Stimulated activated CD4-positive, alpha-beta T cell treated with anti-CD3 and anti-CD28 coated beads, TNF-alpha, amount 100 ng/mL, for 24 hours (primary cell): ENCODE measurements at places on chromosomes 6 and 20.

DNA sequence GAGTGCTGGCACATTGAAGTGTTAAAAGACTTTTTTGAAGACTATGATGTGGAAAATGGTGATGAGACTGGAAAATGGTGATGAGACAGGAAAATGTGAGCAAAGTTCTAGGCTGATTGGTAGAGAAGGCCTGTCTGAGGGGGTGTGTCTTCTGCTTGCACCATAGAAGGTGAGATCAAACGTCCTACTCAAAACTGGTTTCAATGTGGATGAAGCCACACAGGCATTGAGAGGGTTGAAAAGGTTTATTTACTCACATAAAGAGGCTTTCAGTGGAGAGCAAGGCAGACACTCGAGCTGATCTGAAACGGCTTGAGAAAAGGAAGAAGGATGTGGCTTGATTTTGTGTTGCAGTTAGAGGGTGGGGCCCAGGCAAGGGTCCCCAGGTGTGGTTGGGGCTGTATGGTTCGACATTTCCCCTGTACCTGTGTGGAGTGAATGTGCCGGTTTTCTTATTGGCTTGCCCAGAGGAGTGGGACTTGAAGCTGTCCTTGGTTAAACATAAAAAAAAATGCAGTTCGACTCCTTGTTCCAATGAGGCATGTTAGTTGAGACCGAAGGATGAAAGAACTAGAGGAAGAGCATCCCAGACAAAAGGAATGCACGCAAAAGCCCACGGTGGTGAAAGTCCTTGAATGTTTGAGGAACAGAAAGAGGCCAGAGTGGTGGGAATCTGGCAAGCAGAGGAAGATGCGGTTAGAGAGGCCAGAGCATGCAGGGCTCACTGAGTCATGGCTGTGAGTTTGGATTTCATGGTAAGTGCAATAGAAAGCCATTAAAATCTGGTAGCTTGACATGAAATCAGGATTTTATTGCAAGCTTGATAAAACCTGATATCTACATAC is 172.3 kb downstream of the EPM2A start:
- no peak for DNase-seq

DNA sequence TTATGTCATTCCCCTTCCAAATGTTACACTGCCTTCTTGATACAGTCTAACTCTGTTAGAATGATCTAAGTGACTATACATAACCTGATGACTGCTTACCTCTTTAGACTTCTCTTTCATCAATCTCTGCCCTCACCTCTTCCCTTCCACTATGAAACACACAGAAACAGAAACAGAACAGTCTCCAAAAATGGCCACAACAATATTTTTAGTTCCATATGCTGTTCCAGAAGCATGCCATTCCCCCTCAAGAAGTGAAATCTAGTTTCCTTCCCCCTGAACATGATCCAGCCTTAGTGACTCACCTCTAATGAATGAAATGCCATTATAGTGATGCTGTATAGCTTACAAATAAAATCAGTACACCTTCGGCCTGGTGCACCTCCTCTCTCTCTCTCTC is 229.3 kb upstream of the TENT5A start:
- DNase-seq, result no peak

GRCh38 chr20:2820084-2820895 is 4.1 kb downstream of the TMEM239 start:
- DNase-seq, result no peak

DNA sequence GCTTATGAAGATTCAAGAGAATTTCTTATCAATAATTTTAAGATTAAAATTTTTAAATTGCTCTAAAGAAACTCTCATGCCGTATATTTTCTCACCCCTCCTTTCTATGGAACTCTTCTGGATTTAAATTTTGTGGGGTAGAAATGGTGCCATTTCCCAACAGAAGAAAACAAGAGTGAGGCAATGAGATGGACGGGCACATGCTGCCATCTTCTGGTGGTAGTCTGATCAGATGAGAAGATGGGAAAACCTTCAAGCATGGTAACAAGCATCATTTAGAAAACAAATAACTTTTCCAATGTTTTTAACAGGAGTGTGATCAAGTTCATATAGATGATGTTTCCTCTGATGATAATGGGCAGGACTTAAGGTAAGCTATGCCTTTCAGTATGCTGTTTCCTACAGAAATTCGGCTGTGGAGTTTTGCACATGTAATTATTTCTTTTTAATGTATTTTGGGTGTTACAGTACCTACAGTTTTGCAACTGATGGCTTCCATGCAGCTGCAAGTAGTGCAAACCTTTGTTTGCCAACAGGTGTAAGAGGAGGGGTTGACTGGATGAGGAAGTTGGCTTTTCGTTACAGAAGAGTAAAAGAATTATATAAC is 271.4 kb downstream of the EYA4 start:
- DNase-seq, result peak; percentile 29

DNA sequence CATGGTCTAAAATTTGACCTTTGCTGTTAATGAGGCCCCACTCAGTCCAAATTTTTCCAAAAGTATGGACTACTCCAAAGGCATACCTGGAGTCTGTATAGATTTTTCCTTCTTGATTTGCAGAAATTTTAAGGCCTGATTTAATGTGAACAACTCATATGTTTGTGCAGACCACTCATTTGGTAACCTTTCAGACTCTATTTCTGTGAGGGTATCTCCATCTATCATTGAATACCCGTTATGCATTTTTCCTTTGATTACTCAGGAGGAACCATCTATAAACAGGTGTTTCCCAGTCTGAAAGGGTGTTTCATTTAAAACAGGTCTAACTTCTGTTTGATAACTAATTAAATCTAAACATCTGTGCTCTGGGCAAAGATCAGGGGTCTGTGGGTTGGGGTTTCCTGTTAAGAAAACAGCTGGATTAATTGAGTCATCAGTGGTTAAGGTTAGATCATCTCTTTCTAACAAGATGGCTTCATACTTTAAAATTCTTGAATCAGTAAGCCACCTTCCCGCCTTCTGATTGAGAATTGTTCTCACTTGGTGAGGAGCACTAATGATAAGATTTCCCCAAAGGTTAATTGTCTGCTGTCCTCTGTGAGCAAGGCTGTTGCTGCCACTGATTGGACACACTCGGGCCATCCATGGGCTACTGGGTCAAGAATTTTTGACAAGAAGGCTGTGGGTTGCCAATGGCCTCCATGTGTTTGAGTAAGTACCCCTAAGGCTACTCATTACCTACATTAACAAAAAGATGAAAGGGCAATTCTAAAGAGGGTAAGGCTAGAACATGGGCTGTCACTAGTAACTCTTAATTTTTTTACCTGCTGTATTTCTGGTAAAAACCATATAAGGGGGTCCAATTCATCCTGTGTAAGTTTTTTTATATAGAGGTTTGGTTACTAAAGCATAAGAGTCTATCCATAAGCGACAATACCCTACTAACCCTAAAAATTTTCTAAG is 24.1 kb downstream of the HLA-B start:
- DNase-seq, result no peak

DNA sequence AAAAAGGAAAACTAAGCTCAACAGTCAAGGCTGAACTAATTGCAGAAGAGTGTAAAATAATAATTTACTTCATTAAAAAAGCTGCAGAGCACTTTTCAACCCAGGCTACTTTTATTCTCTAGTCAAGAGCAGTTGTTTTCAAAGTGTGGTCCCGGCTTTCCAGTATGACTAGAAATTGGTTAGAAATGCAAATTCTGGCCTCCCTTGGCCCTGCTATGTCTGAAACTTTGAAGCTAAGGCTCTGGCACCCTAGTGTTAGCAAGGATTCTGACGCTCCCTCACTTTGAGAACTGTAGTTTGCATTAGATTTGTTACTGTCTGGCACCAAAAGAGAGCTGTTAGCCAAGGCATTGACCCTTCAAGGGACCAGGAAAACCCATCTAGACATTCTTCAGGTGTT is 9.5 kb upstream of the NXT1 start:
- no peak for DNase-seq

DNA sequence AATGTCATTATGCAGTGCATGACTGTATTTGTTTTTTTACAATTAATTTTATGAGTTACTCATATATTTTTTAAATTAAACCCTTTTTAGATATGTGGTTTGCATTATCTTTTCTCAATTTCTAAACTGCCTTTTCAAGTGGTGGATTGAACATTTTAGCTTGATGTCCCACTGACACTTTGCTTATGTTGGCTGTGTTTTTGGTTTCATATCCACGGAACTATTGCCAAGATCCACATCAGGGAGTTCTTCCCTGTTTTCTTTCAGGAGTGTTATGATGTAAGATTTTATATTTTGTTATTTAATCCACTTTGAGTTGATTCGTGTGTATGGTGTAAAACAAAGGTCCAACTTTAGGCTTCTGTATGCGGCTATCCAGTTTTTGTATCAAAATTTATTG is 1144.9 kb upstream of the EYS start:
- DNase-seq, result no peak

- no peak for DNase-seq
Measured at GRCh38 chr20:45206725-45207124, at the start of gene SEMG1. TSS of gene SEMG1 (plus strand) at chr20:45207033. CDS start at chr20:45207054, 21 bp downstream.

- no peak for DNase-seq
Measured at GRCh38 chr6:28824793-28825731, 98.7 kb downstream of the TRIM27 start.

DNA sequence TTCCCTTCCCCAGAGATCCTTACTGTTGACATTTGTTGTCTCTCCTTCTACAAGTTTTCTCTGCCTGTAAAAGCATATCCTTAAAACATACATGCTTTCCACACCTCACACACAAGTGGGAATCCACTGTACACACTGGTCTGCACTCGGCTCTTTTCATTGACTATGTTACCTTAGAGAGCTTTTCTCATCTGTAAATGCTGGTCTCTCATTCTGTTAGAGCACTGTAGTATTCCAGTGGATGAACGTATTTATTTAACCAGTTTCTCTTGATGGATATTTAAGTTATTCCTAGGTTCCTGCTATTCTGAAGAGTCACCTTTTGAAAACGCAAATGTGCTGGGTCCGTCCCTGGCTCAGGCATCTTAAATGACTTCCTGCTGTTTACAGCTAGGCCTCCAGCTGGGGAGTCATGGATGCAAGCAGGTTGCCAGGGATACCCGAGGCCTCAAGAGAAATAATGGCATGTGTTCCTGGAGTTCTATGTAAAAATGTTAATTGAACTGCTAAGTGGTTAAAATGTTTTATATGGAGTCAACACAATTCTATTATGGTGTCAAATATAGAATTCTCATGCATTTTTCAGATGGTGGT is 61.1 kb upstream of the TGM3 start:
- no peak for DNase-seq

GRCh38 chr6:20319520-20320357 is 81.9 kb upstream of the E2F3 start:
- peak; percentile 37 for DNase-seq

- DNase-seq, result no peak
Measured at GRCh38 chr6:168372889-168373288, 53.3 kb upstream of the DACT2 start.

DNA sequence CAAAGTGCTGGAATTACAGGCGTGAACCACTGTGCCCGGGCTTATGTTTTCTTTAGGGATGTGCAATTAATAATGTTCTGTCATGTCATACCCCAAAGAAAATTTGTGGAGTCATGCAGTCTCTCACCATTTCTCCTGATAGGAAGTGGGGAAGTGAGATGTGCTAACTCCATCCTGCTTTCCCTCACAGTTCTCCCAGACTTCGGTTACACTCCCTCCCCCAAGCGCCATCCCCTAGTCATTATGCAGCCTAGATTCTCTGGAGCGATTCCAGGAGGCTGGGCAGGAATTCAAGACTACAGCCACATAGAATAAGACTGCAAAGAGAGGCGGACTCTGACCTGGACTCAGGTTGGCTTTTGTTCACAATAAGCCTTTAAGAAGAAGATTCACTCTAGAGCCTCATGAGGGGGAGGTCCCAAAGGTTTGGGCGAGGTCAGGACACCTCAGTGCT is 271.4 kb downstream of the ALDH8A1 start:
- DNase-seq, result no peak

- no peak for DNase-seq
Measured at GRCh38 chr6:39646751-39647420, 78.3 kb downstream of the KIF6 start.

DNA sequence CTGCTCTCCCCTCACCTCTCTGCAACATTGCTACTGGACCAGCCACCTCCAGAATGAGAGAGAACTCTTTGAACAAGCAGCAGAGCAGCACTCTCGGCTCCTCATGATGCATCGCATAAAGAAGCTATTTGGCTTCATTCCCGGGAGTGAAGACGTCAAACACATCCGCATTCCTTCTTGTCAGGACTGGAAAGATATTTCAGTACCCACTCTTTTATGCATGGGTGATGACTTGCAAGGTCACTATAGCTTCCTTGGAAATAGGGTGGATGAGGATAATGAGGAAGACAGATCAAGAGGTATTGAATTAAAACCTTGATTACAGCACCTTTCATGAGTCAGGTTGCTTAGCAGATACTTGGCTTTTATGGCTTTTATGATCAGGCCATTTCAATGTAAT is 4.3 kb downstream of the CALHM4 start:
- no peak for DNase-seq

DNA sequence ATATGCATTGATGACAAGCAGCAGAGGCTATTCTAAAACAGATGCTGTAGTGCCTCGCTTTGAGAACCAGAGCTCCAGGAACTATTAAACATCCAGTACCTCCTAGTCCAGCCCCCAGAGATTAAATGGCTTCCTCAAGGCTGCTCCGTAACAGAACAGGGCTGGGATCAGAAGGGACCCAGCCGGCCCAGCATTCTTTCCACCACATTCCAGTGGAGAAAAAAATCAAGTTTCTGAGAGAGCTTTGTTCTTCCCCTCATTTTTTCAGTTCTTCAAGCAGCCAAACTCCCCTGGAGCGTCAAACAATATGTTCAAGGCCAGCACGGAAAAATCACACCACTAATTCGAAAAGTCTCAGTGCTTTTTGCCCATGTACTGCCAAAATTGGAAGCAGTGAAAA is 5.8 kb upstream of the STMND1 start:
- DNase-seq, result no peak

GRCh38 chr20:50256577-50256976 is 65.9 kb downstream of the CEBPB start:
- no peak for DNase-seq

- DNase-seq, result no peak
Measured at GRCh38 chr6:74137911-74138310, 441.9 kb downstream of the CD109 start.

DNA sequence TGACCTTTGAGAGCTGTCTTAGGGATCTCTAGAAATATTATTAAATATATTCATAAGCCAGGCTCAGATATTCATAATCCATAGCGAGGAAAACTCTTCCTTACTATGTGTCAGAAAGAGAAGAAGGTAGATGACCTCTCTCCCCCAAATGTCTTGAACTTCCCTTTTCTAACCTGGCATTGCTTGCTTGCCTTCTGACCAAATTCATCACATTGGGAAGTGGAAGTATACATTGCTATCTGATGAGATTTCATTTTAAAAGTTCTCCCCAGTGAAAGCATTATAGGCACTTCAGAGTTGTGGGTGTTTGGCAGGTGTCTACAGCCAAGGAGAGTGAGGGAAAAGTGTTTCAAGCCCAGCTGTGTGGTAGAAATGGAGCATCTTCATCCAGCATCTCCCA is 197.3 kb downstream of the ZFAND3 start:
- DNase-seq, result no peak

DNA sequence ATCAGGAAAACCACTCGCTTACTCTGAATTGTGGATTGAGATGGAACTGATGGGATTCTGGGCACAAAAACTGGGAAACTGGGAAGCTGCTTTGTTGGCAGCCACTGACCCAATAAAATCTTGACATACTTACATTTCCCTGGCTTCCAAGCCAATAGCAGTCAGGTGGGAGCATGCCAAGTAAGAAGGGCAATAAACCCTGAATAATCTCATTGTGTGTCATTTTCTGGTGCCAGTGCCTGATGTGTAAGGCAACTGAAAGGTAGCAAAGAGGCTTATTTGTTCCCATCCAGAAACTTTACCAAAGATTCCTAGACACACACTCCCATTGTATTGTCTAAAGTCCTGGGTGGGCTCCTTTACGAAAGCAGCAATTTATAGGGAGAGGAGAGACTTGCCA is 93.2 kb downstream of the TBX18 start:
- no peak for DNase-seq

GRCh38 chr20:35049776-35050352 is 42.7 kb downstream of the TRPC4AP start:
- DNase-seq, result no peak
